ENCODE measurements at places on chromosomes 7 and 10. TPM values are rescaled to one million over a fixed set of nuclear protein-coding genes. Genes with fewer than 3 reads are reported as not detected.

DNA sequence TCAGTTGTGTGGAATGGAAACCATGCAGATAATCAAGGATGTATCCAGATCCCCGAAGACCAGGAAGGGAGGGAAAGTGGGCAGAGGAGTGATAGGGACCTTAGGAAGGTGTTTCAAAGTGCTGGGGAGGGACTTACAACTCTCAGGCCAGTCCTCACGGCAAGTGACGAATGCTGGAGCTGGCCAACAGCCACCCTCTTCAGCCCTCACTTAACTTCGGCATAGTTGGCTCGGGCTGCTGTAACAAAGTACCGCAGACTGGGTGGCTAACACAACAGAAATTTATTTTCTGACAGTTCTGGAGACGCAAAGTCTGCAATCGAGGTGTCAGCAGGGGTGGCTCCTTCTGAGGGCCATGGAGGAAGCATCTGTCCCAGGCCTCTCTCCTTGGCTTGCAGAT is 265.9 kb upstream of the YAE1 start:
- no peak for DNase-seq

DNA sequence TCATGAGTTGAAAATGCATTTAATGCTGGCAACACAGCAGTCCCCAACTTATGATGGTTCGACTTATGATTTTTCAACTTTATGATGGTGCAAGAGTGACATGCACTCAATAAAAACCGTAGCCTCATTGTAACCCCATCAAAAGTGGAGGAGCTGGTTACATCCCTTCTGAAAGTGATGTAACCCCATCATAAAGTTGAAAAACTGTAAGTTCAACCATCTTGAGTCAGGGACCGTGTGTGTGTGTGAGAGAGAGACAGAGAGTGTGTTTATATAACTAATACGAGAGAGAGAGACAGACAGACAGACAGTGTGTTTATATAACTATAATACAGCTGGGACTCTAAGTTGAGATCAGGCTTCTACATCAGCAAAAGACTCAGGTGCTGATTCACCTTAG is 21.0 kb downstream of the ANXA11 start:
- DNase-seq = no peak

GRCh38 chr10:124957404-124957947 is 15.6 kb downstream of the ZRANB1 start:
- DNase-seq = no peak

DNA sequence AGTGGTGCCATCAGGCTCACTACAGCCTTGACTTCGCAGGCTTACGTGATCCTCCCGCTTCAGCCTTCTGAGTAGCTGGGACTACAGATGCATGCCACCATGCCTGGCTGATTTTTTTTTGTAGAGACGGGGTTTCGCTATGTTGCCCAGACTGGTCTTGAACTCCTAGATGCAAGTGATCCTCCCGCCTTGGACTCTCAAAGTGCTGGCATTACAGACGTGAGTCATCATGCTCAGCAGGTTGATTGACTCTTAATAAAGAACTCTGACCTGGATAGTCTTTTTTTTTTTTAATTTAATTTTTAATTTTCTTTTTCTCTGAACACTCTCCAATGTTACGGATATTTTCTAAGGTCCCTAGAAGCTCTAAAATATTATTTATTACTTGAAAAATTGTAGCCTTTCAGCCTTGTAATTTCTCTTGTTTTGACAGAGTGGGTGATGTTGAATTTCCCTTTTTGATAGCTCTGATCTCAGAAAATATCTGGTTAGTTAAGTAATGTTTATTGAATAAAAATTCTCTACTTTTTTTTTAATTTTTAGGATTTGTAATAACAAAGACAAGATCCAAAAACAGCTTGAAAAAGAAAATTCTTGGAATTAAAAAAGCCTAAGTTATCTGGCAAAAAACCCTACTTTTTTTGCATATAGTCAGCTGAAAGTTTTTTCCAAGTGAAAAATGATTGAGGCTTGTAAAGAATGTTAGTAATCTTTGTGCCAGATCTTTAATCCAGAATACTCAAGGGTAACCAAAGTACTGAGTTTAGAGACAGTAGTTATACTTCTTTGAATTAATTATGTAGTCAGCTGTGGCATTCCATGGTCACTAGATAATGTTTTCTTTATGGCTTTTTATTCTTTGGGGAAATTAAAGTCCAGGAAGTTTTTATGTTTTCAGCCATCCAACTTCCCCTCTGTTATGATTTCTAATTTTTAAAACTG is 26.7 kb downstream of the TBC1D12 start:
- DNase-seq = no peak

DNA sequence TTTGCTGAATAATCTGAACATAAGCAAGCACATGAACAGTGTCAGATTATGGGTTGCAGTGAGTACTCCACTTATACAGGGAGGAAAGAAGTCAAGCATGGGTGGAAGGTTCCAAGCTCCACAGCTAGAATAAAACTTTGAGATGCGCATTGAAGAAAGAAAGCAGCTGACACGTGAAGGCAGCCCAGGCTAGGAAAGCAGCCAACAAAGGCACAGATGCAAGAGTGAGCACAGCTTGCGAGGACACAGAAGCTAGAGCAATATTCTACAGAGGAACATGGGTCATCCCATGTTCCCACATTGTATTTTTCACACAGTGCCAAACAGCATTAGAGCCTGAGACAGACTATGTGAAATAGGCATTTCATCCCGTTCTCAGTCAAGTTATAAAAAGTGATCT is 194.6 kb upstream of the TBX20 start:
- DNase-seq = no peak

Gene FRAT1
- 11.2 TPM for polyA plus RNA-seq

Gene UCN3
- polyA plus RNA-seq = not detected
